ENCODE measurements at places on chromosomes 3 and 15.

DNA sequence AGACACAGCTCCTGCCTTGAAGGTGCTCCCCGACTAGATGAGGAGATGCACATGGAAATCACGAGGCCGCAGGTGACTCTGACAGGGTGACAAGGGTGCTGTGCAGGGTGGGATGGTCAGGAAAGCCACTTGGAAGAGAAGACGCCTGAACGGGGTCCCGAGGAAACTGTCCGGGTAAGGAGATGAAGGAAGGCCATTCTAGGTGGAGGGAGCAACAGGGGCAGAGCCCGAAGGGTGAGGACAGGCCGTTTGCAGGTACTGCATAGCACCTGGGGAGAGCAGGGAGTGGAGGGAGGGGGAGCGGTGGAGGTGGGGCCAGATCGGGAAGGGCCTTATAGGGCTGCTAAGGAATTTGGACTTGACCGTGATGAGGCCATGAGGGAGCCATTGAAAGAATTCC lies 105.6 kb upstream of the DLG1 start:
- DNase-seq = no peak

DNA sequence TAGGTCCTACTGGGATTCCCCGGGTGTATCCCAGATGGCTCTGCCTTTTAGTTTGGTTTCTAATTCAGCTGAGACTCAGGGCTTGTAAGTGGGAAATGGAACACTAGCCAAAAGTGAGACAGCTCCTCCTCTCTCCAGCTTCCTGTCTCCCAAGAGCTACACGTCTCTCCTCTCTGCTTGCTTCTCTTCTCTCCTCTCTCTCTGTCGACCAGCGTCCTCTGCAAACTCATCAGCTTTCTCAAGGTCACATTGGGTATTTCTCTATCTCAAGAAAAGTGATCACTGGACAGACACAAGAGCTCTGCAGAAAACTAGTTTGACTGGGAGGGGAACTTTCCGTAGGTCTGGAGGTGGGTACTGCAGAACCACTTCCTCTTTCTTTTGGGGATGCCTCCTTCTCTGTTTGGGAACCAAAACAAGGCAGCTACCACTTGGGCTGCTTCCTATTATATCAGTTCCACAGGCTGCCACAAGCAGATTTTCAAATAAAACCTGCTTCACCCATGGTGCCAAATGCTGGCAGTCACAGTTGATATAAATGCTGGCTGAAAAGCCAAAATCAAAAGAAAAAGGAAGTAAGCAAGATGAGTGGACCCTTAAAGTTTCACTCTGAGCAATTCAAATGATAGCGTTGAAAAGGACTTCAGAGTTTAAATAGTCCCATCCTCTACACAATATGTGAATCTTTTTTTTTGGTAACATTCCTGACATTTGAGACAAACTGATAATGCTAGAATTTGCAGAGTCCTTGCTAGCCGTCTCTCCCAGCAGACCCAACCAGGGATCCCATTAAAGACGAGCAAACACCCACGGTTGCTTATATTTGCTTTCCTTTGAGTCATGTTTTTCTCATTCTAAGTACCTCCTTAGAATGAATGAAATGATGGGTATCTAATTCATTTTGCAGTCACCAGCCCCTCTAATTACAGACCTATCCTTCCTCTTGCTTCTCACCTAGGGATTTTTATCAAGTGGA lies 7.2 kb upstream of the DYNC1LI1 start:
- no peak for DNase-seq

DNA sequence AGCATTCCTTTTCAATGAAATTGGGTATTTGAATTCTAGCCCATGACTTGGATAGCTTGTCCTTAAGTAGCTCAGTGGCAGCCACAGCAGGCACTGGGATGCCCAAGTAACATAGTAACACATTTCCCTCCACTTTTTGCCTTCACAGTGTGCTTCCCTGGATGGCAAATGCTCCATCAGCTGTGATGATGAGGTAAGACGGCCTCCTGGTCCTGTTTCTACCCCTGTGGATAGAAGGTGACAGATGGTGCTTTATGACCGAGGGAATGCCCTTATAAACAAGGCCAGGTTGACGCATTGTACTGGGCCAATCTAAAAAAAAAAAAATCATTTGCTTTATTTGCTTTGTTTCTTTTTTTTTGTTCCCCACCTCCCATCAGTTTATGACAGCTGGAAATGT lies 41.8 kb upstream of the LRTM1 start:
- peak; percentile 18 for DNase-seq

DNA sequence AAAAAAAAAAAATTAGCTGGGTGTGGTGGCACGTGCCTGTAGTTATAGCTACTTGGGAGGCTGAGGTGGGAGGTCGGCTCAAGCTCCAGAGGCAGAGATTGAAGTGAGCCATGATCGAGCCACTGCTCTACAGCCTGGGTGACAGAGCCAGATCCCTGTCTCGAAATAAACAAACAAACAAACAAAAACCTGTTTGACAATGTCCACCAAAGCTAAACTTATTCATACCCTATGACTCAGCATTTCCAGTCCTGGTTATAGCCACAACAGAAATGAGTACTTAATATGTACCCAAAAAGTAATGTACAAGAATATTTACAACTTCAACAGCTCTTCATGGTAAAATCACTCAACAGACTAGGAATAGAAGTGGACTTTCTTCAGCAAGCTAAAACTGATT lies 31.1 kb downstream of the SERP1 start:
- DNase-seq = no peak

- DNase-seq = no peak
These were observed 218.9 kb downstream of the CDIN1 start for GRCh38 chr15:36798366-36798765.

DNA sequence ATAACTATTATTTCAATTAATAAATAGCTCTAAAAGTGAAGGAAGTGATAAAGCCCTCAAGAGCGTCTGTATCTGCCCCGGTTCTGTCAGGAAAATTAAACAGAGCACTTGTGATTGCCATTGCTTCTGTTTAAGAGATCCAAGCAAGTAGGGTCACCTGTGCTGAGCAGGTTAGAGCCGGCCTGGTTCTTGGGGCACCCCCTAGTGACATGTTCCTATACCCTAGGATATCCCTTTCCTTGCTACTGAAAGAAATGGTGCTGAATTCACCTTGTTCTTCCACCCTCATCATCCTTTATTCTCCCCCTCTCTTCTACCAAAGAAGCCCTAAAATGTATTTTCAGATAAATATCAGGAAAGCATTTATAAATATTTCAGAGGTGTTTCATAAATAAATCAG lies 323.5 kb downstream of the RORA start:
- no peak for DNase-seq

DNA sequence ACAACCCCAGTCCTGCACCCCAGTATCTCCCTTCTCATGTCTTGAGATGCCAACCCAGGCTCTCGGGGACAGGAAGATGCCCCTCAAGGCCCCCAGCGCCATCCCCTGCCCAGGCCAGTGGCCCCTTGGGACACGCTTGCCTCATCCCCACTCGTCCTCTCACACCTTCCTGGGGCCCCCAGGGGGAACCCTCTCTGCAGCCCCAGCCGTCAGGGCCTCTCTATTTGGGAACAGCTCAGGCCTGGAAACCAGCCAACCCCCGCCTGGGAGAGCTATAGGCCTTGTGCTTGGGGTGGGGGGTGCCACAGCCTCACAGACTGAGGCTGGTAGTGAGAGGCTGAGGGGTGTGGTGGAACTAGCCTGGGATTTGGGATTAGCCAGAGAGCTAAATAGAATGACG lies 7.8 kb downstream of the LINGO1 start:
- DNase-seq = no peak

GRCh38 chr15:99248000-99248715 lies 1.2 kb downstream of the TTC23 start:
- no peak for DNase-seq

DNA sequence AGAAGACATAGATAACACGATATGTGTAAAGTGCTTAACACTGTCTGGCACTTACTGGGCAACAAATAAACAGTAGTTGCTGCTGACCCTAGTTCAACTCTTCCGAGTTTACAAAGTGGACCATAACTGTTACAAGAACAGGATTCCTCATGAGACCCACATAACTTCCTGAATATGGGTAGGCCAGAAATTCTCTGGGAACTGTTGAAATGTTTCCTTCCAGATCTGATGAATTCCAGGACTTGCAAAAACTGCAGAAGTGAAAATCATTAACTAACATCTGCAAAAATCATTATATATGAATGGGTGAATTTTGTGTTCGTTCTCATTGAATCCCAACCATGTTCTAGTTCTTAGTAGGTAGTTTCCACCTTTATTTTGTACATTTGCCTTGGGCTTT lies 181.7 kb upstream of the MME start:
- DNase-seq = no peak

GRCh38 chr15:60407415-60407805 lies 9.6 kb upstream of the ANXA2 start:
- no peak for DNase-seq

GRCh38 chr15:29471306-29471705 lies 201.7 kb upstream of the NSMCE3 start:
- DNase-seq = no peak

GRCh38 chr15:66503780-66504562 lies 684 bp downstream of the RPL4 start:
- DNase-seq = no peak

GRCh38 chr15:34987609-34988026 lies 469 bp downstream of the ZNF770 start:
- DNase-seq = no peak

- no peak for DNase-seq
These were observed 97.9 kb upstream of the CGNL1 start for GRCh38 chr15:57278439-57278838.

- DNase-seq = no peak
These were observed 5.6 kb upstream of the FAM81A start for GRCh38 chr15:59432389-59432788.
